ENCODE measurements at places on chromosomes 12 and 14.

- peak; percentile 27 for DNase-seq
These were observed 33.6 kb downstream of the PRORP start for GRCh38 chr14:35155962-35156361.

- peak; percentile 88 for DNase-seq
These were observed 237.9 kb downstream of the IPO8 start for GRCh38 chr12:30457621-30458289.

DNA sequence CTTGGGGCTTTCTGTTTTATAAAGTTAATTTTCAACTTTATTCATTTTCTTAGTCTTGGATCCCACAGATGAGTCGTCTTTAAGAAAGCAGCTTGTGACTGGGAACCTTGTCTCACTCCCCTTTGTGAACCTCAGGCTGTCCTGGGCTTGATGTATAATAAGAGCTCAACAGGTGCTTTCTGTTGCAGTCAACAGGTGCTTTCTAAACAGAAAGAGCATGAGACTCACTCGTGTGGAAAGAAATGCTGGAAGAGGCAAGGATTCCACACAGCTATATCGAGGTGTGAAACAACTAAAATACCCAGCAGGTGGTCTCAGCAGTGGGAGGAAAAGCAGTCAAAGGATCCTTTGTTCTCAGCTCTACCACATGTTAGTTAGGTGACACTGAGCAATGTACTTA lies 398.9 kb downstream of the EGLN3 start:
- DNase-seq: no peak

DNA sequence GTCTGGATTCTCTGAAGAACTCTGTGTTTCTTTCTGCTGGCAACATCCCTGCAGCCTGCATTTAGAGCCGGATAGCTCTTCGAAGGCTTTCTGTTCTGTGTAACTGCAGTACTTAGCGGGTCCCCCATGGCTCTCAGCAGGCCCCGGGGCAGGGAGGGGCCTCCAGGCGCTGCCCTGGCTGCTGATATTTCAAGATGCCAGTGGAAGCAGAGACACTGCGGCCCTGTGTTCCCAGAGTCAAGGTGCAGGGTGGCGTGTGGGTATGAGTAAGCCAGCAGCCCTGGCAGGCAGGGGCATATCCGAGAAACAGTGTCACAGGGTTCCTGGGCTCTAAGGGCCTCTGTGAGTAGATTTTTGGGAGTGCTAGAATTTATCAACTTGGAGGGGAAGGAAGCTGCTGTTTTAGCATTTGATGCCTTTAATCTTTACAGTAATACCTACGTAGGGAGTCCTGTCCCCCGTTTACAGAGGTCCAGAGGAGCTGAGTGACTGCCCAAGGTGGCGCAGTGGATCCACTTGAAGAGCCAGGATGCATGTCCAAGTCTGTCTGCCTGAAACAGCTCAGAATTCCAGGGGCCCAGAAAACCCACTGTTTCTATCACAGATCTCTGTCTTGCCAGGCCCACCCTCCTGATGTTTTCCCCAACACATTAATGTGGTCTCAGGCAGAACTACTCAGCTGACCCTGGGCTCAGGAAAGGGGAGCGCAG lies 16.2 kb downstream of the ESRRB start:
- no peak for DNase-seq

- DNase-seq: no peak
These were observed 102.5 kb upstream of the EIF5 start for GRCh38 chr14:103231376-103232019.

DNA sequence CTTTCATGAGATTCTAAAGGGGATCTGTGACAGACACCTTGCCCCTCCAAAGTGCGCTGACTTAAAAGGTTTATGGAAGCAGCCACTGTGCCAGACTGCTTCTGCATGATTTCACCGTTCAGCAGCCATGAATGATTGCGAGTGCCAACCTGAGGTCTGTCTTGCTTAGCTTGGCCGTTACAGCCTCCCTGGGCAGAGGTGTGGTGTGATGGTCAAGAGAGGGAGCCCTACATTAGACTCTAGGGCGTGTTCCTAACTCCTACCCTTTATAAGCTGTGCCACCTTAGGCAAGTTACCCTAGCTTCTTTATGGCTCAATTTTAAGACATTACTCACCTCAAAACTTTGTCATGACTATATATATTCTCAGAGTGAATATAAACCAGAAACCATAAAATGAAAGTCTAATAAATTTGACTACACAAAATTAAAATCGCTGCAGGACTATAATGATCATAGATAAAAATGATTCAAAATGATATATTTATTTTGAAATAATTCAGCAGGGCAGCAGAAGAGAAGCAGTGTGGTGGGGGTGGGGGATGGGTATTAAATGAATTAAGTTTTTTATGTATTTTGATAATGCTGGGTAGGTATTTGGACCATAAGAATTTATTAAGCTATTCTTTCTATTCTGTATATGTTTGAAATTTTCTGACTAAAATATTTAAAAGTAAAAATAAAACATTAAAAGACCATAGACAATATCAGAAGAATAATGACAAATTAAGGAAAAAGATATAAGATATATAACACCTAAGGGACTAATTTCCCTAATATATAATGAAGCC lies 47.7 kb upstream of the MBIP start:
- peak; percentile 31 for DNase-seq

- DNase-seq: no peak
These were observed 15.3 kb downstream of the ARID4A start for GRCh38 chr14:58313699-58314098.

DNA sequence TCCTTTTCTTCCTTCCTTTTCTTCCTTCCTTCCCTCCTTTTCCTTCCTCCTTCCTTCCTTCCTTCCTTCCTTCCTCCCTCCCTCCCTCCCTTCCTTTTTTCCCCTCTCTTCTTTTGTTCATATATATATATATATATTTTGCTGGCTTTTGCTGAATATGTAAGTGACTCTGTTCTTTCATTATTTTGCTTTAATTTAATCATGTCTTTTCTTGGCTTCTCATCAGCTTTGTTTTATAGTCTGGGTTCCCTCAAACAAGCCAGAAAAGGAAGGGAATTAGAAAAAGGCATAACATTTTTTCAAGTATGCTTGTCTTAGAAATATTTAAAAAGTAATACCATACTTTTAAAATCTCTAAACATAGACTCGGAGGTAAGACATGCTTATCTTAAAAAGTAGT lies 219.9 kb upstream of the ATXN7L3B start:
- no peak for DNase-seq

DNA sequence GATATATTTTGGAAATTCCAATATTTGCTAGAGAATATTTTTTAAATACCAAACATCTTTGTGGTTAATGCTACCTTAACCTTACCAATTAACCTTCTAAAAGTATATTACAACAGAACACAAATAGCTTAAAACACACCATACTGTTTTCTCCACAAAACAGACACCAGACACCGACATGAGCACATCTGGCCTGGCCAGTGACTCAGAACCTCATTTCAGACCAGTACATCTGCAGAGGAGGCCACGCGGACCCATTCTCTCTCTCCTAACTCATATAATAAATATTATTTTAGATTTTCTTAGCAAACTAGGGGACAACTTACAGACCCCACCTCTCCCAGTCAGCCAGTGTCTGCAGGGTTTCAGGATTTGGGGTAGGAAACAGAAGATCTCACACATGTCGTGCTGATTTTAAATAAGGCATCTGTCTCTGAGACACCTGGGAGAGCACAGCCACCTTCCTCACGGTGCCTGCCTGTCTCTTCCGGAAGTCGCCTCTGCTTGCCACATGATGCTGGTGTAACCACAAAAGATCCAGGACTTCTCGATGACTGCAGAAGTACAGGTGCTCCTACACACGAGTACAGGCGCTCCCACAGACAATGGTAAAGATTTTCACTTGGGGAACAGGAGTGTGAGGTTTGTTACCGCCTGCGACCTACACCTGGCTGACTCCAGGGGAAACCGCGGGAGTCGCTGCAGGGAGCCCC lies 9.7 kb upstream of the ANKLE2 start:
- no peak for DNase-seq

DNA sequence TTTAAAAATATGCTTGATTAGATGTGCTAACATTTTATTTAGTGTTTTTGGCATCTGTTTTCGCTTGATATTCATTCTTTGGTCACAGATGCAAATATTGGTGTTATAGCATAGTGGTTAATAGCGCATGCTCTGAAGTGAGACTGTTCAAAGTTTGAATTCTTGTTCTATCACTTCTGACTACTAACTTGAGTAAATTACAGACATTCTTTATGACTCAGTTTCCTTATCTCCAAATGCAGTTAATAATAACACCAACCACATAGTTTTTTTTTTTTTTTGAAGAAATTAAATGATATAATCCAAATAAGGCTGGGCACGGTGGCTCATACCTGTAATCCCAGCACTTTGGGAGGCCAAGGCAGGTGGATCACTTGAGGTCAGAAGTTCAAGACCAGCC lies 81.0 kb downstream of the TMX1 start:
- no peak for DNase-seq

DNA sequence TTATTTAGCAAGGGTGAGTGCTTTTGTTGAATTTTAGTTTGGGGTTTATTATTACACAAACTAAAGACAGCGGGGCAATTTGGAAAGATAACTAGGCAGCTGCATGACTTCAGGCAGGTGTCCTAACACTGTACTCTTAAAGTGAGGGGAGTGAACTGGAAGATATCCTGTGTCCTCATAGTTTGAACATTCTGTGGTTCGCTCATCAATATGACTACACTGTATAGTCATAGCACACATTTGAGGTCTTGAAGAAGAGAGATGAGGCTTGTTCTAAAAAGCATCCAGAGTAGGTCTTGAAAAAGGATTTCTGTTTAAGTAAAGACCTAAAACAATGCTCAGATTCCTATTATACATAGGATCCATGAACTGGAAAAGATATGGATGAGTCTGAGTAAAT lies 1.7 kb upstream of the MAP3K9 start:
- DNase-seq: peak; percentile 58

DNA sequence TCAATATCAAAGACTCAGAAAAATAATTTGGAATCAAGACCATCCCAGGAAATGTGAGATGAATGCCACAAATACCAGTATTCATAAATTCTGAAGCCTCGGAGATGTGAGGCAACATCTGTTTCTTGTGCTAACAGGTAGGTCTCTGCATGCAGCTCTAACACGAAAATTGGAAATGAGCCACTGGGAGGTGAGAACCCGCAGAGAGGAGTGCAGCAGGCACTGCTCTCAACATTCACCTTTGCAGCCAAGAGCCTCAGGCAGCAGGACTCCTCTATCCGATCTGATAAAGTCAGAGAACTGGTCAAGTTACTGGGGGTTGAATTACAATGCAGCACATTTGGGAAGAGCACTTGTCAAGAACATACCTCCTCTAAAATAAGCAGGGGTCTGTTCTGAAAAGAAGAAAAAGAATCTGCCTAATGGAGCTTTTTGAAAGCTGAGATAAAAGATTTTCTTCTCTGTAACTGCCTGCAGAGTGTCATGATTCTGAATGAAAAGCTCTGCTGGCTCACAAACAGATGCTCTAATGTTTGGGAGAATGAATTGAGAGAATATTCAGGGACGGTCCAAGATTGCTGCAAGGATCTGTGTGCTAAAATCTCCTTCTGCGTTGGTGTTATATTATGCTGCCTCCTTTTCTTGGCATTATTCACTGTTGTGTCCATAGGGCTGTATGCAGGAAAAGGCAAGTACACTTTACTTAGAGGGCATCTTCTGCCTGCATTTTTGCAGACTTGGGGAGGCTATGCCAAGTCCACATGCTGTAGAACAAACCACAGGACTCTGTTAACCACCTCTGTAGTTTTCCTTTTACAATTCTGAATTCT lies 209.6 kb upstream of the KRR1 start:
- DNase-seq: peak; percentile 45

DNA sequence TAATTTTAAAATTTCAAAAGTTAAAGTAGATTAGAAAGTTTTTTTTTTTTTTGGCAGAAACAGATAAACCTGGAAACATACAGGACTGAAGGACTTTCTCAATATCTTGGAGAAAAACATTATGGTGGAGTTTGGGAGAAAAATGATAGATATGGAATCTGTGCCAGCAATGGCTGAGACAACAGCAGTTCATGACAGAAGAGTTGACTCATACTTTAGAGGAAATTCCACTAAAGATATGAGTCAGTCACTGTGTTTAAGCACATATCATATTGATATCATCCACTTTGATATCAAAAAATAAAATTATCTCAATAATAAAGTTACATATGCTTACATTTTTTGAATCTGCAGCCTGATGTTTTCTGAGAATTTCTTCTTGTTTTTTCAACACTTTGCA lies 193.9 kb upstream of the OR4E1 start:
- peak; percentile 51 for DNase-seq

GRCh38 chr12:51238510-51239334 lies at the start of gene DAZAP2:
DAZAP2 (plus strand) TSS chr12:51238826; CDS start chr12:51238908, 82 bp downstream.
- peak; percentile 76 for DNase-seq

DNA sequence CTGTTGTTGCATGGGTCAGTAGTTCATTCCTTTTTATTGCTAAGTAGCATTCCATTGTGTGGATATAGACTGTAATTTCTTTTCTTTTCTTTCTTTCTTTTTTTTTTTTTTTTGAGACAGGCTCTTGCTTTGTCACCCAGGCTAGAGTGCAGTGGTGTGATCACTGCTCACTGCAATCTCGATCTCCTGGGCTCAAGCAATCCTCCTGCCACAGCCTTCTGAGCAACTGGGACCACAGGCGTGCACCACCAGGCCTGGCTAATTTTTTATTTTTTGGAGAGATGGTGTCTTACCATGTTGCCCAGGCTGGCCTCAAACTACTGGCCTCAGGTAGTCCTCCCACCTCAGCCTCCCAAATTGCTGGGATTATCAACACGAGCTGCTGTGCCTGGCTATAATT lies 5.2 kb downstream of the ATP6V0A2 start:
- no peak for DNase-seq
